NCI-H345 (cell line): ENCODE measurements at places on chromosomes 16 and 17.

- DNase-seq, result no peak
Measured at GRCh38 chr16:48596326-48596725, 13.7 kb downstream of the N4BP1 start.

DNA sequence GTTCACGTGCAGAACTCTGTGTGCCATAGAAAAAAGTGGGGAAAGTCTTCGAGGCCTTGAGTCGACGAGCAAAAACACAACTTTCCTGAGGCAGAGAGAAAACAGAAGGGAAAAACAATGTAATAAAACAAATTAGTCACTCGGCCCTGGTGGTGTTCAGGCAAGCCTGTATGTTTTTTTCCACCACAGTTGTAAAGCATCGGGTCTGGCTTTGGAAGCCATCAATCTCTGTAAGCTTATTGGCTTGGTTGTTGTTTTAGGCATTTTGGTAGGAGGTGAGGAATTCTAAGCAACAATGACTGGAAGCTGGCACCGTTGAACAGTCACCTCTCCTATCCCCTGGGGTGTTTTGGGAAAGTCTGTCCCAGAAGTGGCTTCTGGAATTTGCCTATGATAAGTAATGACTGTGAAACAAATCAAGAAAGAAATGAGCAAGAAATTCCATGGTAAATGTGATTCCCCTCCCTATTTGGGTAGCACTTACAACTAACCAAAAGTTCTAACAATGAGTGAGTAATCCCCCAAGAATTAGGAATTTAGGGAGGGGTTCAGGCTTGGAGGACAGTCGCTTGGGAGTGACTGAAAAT lies 2.8 kb downstream of the CDH13 start:
- DNase-seq, result no peak

DNA sequence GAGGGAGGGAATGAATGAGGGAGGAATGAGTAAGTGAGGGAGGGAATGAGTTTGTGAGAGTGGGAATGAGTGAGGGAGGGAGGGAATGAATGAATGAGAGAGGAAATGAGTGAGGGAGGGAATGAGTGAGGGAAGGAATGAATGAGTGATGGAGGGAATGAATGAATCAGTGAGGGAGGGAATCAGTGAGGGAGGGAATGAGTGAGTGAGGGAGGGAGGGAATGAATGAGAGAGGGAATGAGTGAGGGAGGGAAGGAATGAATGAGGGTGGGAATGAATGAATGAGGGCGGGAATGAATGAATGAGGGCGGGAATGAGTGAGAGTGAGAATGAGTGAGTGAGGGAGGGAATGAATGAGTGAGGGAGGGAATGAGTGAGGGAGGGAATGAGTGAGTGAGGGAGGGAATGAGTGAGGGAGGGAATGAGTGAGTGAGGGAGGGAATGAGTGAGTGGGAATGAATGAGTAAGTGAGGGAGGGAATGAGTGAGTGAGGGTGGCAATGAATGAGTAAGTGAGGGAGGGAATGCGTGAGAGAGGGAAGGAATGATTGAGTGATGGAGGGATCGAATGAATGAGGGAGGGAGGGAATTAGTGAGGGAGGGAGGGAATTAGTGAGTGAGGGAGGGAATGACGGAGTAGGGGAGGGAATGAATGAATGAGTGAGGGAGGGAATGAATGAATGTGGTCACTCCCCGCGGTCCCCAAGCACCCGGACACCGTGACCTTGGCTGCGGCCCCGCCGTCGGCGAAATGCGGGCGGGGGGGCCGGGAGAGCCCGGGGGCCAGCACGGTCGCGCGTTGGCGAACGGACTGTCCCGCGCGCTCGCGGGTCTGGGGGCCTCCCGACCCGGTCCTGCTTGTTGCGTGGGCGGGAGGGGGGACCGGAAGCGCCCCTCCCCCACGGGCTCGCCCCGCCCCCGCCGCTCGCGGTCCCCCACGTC lies 1.1 kb upstream of the UBE2I start:
- DNase-seq, result no peak

DNA sequence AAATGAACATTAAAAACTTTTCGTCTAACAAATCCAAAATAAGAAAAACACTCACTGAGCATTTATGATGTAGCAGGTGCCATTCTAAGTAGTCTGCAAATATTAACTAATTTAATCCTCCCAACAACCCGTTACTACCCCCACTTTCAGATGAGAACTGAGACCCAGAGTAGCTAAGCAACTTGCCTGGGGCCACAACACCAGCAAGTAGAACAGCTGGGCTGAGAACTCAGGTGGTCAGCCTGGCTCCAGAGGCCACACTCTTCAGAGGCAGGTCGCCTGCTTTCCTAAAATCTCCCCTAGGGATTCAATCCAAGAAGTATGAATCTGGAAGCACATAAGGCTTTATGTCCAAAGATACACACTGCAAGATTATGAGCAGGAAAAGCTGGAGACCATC lies 6.2 kb downstream of the MBTPS1 start:
- no peak for DNase-seq

DNA sequence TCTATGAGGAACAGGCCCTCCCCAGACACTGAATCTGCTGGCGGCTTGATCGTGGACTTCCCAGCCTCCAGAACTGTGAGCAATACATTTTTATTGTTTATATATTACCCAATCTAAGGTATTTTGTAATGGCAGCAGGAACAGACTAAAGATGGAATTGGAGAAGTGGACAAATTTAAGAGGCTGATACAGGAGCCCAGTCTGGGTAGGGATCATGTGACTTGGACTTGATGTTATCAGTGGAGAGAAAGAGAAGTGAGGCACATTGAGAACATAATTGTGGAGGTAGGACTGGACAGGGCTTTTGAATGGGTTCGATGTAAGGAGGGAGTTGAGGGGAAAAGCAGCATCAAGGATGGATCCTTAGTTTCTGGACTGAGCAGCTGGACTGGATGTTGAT lies 93.8 kb downstream of the USP31 start:
- no peak for DNase-seq

DNA sequence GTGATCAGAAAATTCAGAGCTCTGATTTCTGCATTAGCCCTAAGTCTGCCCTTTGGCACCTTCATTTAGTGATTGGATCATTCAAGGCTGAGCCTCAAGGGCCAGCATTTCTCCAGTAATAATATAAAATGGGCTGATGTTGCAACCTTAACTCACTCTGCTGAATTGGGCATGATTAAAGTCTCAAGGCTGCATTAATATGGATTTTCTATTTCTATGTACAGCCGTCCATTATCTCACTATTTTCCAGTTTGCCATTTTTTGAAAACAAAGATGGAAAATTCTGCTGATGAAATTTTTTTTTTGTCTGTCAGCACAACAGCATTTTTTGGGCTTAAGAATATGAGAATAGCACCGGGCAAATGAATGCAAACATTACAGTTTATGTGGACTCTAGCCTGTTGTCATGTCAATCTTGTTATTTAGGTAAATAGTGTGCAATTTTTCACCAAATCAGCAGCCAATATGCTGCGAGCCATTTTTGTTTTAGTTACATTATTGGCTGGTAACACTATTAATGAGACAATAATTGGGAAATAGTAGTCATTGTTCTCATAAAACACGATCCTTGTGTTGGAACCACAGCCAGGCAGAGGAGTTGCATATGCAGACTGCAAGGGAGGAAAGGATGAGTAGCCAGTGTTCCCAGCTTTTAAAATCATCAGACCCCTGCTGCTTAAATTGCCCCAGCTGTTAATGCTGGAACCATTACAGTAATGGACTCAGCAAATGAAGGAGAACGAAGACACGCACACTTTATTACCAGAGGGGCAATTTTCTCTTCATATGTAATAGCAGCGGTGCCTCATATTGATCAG lies 10.5 kb downstream of the FTO start:
- no peak for DNase-seq

- no peak for DNase-seq
Measured at GRCh38 chr16:11425140-11425539, 79.9 kb downstream of the RMI2 start.

DNA sequence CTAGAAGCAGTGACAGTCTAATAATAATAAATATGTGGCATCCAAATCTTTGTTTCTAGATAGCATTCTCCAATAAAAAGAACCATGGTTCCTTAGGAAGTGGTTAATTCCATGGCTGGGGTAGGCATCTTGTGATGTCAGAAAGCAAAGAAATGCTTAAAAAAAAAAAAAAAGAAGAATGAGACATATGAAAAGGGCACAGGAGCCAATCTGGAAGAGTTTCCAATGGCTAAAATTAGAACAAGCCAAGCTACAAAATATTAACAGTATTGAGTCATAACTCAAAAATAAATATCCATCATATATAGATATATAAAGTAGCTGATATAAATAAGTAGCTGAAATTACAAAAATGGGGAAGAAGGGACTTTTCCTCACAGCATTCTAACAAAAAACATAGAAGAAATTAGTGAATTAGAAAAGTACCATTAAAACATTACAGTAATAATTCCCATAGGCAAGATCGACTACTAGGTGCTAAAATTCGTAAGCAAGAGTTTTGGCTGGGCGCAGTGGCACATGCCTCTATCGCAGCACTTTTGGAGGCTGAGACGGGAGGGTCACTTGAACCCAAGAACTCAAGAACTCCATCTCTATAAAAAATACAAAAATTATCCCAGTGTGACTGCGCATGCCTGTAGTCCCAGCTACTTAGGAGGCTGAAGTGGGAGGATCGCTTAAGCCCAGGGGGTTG lies 111.3 kb downstream of the TRIM37 start:
- no peak for DNase-seq
